ENCODE measurements at places on chromosomes 16 and 17.

DNA sequence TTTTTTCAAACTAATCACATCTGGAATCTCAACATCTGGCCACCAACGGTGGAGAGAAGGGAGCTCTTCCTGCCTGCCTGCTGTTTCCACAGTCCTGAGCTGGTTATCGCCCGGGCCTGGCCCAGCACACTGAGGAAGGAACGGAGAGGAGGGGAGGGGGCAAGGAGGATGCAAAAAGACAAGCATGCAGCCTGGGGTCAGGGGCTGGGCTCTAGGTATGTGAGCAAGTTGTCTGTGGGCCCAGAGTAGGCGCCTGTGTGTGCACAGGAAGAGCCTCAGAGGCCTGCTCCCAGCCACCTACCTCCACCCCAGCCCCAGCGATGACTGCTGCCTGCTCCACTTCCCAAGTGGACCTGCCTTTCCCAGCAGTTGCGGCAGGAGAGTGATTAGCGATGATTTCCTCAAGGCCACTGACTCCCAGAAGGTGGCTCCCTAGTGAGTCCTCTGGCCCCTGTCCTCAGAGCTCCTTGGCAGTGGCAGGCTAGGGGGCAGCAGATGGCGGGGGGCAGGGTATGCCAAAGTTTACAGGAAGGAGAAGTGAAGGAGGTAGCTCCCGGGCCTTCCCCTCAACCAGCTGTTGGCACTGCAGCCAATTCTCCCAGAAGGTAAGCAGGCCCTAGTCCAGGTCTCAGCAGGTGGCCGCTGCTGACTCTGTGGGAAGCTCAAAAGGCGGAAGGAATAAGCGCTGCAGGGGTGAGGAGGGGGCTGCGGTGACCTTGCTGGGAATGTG is 27.0 kb upstream of the RASD1 start:
- DNase-seq, result peak; percentile 87

GRCh38 chr16:27482397-27483087 is 67.2 kb downstream of the GTF3C1 start:
- DNase-seq, result no peak

DNA sequence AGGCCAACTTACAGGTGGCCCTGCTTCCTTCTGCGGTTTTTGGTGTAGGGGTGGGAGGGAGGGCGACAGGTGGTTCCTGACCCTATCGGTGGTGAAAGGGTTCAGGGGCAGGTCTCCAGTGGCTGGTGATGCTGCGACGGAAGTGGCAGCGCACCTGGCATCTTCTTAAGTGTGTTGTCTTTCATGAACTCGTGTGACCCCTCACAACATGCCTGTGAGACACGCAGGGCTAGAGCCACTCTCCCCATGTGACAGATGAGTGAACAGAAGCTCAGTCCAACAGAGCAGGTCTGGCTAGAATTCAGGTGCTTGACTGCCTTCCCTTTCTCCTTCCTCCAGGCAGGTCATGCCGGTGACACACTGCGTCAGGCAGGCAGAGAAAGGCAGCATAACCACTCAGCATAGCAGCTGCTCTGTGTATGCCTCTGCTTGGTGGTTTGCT is 8.0 kb downstream of the TNFAIP1 start:
- DNase-seq, result no peak

GRCh38 chr16:8739989-8740704 is 57.3 kb downstream of the TMEM186 start:
- no peak for DNase-seq

DNA sequence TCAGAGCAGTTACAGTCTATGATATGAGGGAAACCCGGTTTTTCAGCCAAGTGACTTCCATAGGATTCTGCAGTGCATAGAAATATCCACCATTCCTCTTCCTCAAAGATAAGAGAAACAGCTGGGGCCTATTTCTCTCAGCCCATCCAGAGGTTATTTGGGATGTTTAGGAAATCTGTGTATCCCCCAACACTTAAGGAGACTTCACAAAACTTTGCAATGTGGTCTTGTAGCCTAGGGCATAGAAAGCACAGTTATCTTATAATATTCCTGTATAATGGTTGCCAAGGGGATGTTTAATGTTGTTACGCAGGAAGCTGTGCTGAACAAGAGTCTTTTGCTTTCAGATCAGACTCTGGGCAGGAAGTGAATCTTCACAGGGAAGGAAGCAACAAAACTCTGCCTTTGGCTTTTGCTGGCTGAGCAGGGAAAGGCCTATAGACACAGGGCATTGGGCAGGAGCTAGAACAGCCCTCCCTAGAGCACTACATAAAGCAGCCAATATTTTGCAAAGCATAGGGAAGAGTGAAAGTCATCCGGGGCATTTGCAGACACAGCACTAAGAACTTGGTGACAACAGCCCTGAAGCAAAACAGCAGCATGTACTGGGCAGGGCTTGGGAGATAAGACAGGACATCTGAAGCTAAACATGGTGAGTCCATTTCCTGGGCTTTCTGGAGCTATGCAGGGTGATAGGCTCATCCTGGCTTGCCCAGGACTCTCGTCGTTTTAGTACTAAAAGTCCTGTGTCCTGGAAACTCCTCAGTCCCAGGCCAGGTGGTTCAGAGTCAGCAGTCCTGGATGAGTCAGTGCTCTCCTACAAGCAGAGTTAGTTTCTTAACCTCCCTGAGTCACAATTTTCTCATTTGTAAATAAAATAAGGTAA is 18.7 kb upstream of the BEAN1 start:
- DNase-seq, result no peak

- no peak for DNase-seq
These were observed 7.7 kb downstream of the KNOP1 start for GRCh38 chr16:19710191-19710908.

DNA sequence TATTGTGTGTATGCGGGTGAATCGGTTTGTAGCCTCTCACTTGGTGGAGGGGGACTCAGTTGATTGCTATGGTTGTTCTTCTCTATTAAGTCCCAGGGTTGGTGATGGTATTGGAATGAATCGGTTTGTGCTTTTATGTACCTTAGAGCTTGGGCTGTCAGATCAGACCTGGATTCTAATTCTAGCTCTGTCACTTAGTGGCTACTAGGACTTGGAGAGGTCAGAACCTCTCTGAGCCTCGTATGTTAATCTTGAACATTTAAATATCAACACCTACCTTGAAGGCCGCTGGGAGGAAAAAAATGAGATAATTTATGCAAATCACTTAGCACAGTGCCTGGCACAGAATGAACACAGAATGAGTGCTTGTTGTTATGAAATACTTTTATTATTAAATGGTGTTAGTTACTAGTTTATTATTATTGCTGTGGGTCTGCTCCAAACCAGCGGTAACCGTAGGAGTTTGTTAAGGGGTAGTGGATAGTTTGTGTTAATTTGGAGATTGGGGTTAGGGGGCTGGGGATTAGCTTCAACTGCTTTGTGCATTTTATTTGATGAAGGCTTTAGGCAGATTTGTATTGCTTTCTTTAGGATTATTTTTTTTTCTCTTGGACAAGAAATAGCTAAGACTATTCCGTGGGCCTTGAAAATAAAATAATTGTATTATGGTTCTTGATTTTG is 3.5 kb downstream of the KDM6B start:
- peak; percentile 63 for DNase-seq

- no peak for DNase-seq
These were observed 11.3 kb downstream of the RFFL start for GRCh38 chr17:35052241-35052610.

DNA sequence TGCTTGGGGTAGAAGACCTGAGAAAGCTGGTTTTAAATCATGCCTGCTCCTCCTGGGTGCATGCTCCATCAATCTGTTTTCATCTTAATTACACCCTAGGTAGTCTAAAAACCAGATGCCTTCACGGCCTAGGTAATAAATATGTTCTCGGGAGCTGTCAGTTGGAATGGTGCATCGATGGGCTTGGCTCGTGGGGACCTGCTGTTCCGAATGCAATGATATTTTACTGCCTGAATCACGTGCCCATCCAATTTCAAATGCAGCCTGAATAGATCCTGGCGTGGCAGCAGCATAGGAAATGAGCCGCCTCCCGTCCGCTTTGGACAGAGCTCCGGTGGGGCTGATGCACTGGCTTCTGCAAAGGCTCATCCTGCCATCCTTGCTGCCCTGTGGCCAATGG is 18.8 kb upstream of the FAAP100 start:
- DNase-seq, result no peak

- no peak for DNase-seq
These were observed 38.9 kb downstream of the MRPS23 start for GRCh38 chr17:57810721-57811637.

DNA sequence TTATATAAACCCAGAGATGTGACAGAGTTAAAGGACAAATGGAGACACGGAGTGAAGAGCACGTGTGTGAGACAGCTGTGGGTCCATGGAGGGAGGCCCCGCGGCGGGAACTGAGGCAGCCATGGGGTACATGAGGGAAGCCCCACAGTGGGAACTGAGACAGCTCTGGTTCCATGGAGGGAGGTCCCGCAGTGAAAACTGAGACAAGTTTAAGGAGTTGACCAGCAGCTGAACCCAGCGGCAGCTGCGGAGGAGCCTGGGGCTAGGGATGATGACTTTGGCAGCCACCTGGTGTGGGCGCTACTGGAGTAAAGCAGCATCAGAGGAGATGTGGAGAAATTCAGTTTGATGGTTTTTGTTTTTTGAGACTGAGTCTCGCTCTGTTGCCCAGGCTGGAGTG is 185.1 kb downstream of the RPTOR start:
- DNase-seq, result no peak

DNA sequence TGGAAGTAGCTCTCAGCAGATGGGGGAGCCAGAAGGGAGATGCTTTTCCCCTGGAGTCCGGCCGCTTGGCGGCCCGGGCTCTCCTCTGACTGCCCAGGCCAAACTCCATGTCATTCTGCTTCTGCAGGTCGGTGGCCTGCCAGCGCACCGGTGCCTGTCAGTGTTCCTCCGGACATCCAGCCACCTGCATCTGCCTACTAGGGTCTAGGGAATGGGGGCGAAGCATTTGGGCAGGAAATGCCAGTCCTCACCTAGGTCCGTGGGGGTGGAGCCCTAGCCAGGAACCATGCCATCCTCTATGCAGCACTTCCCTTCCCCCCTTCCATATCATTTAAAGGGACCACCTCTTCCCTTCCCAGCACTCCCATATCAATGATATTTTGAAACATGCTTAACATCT is 34.2 kb downstream of the GJC1 start:
- DNase-seq, result no peak

GRCh38 chr16:86554599-86554916 is 477 bp downstream of the MTHFSD start:
- no peak for DNase-seq

DNA sequence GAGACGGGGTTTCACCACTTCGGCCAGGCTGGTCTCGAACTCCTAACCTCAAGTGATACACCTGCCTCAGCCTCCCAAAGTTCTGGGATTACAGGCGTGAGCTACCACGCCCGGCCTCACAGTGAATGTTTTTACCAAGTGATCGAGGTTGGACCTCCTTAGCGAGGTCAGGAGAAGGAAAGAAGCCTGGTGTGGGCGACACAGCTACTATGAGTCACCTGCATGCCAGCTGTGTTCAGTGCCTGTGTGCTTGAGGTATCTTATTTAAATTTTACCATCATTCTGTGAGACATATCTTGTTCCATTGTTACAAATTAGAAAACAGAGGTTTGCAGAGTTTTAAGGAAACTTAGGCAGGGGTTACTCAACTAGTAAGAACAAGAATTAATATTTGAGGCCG is 174.8 kb upstream of the DYNLRB2 start:
- DNase-seq, result no peak

- DNase-seq, result no peak
These were observed 23.6 kb downstream of the USP6 start for GRCh38 chr17:5139458-5139732.

DNA sequence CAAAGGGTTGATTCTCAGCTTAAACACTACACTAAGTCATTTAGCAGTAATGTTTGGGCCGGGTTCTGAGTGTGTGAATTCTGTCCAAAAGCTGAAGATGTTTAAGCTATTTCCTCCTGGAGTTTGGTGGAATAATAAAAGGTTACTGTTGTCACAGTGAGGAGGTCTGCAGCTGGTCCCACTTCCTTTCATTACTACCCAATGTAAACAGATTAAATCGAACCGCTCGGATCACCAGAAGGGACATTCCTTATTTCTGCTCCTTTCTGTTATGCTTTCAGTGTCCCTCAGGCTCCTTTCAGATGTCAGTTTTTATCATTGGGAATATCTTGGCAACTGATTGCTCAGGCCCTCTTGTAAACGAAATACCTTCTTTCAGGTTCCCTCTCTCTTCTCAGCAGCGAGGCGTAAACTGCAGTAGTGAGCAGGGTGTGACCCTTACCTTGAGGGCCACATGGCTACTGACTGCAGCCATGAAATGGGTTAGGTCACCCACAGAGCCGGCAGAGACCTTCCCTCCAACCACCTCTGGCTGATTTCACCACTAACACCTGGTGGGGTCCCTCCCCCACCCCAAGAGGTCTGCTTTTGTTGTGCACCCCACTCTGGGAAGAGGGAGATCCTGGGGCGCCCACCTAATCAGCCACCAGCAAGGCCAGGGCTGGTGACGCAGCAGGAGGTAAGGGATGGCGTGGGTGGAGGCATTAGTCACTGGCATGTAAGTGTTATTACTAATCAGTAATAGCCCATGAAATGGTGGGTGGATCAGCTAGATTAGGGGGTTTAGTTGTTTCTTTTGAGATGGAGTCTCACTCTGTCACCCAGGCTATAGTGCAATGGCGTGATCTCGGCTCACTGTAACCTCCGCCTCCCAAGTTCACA is 117.6 kb downstream of the VPS53 start:
- no peak for DNase-seq

DNA sequence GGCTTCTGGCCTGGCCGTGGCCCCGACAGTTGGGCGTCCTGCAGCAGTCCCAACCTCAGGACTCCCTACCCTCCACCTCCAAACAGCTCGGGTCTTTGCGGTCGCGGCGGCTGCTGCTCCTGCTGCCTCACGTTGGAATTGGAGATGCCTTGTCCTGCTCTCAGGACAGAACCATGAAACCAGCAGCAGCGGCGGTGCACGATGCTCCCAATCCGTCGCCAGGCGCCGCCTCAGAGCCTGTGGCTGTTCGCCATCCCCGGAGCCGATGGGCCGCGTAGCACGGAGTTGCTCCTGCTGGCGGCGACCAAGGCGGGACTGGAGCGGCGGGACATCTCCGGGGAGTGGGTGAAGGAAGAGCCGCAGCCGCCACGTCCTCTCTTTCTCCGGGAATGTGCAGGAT is 1965.9 kb downstream of the TP53TG3F start:
- no peak for DNase-seq

DNA sequence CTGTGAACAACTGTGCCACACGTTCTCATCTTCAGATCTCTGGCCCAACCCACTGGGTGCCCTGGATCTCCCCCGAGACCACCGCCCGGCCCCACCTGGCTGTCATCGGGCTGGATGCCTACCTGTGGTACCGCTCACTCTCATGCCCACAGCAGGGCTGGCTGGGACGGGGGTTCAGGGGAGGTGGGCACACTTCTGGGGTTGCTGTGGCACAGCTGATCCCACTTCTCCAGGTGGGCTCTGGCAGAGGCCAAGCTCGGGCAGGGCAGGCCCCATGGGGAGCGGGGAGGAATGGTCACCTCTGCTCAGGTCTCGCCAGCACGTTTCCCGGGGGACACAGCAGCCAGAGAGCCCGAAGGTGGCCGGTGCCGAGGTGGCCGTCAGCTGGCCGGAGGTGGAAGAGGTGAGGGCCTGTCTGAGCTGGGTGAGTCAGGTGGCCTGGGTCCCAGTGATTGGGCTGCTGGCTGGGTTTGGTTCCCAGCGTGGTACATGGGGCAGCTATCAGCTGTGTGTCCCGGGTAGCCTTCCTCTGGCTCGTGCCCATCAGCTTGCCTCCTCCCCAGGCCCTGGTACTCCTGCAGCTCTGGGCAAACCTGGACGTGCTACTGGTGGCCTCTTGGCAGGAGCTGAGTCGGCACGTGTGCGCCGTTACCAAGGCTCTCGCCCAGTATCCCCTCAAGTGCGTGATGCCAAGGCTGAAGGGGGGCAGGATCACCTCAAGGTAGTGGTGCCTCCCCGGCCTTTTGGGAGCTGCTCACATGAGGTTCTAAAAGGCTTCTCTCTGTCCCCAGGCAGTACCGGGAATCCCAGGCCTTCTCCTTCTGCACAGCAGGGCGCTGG is 2.3 kb upstream of the MRPS34 start:
- no peak for DNase-seq

All from SHP77 treated with DMSO at 0.1 percent for 48 hours (cell line).